ENCODE measurements at places on chromosomes 12 and 14.

DNA sequence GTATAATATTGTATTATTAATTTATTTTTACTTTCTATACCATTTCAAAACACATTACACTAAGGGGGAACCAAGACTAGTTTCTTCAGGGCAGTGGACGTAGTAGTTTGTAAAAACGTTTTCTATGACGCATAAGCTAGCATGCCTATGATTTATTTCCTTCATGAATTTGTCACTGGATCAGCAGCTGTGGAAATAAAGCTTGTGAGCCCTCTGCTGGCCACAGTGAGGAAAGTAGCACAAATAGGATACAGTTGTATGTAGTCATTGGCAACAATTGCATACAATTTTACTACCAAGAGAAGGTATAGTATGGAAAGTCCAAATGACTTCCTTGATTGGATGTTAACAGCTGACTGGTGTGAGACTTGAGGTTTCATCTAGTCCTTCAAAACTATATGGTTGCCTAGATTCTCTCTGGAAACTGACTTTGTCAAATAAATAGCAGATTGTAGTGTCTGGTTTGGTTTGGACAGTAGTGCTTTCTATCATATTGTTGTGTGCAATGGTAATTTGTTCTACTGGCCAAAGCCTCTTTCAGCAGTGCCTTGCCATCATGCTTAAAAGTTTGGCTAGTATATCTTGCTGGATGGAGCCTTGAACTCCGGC, 24.3 kb upstream of the PLEKHD1 start:
- 0 out of 2 replicates have a peak, but pooled peaks cover 2% of the 10 kb centered on the region for H3K4me1 ChIP-seq
- H3K4me3 ChIP-seq = no peak overlapping the region
- peaks cover 18% of the 10 kb centered on the region for H3K36me3 ChIP-seq
- H3K27ac ChIP-seq = no peak overlapping the region
- no peaks in the 10 kb centered on the region for H3K27me3 ChIP-seq
- peak; percentile 95 for DNase-seq

DNA sequence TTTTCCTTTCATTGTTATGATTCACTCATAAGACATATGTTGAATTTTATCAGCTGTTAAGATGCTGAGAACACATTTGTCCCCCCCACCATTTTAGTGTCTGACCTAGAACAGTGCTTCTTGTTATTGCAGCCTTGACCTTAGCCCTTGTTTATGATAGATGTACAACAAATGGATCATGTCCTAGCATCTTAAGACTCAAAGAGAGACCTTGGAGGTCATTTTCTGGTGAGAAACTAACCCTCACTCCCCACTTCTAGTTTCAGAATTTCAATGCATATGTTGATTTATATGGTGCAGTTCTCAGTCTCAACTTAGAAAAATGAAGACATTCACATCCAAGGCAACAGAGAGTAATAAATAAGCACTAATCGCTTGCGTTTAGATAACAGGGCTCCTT, 391.2 kb downstream of the AEBP2 start:
- H3K36me3 ChIP-seq = no peaks in the 10 kb centered on the region
- no peak for DNase-seq
- H3K4me1 ChIP-seq = peaks cover 2% of the 10 kb centered on the region
- H3K27me3 ChIP-seq = no peaks in the 10 kb centered on the region

DNA sequence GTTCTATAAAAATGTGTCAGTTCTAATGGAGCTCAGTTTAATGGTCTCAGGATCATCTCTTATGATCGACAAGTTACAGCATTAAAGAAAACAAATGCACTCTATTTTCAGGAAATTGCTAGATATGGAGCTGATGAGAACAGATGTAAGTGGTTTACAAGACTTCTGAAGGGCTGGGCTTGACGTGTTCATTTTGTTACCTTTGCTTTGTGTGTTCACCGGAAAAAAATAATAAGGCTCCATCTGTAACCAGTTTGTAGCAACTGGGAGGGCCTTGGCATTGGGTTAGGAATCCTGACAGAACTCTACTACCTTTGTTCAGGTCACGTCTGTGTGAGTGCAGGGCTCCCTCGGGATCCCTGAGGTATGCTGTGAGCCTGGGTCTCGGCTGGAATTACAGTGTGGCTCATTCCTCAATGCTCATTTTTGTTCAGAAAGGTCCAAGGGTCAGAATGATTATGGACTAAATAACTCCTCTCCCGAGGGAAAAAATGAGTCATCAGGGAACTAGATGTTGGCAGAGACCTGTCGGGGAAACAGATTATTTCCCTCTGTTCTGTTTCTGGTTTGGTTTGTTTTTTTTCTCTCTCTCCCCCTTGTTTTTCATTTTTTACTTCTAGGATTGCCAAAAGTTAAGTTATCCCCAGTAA, 158.0 kb downstream of the SLC5A8 start:
- H3K27me3 ChIP-seq = no peaks in the 10 kb centered on the region
- peak overlapping the region; percentile 48 for H3K27ac ChIP-seq
- peak; percentile 81 for DNase-seq
- H3K4me1 ChIP-seq = peaks cover 4% of the 10 kb centered on the region
- peaks cover 2% of the 10 kb centered on the region for H3K36me3 ChIP-seq
- no peak overlapping the region for H3K4me3 ChIP-seq

- no peaks in the 10 kb centered on the region for H3K4me1 ChIP-seq
- H3K36me3 ChIP-seq = no peaks in the 10 kb centered on the region
- H3K27ac ChIP-seq = no peak overlapping the region
- H3K4me3 ChIP-seq = no peak overlapping the region
- no peaks in the 10 kb centered on the region for H3K27me3 ChIP-seq
Observed at GRCh38 chr14:72126561-72126960, 194.3 kb downstream of the RGS6 start.

- H3K4me1 ChIP-seq = no peaks in the 10 kb centered on the region
- H3K4me3 ChIP-seq = no peak overlapping the region
- no peak for DNase-seq
- no peak overlapping the region for H3K27ac ChIP-seq
Observed at GRCh38 chr12:77891518-77892147, 60.9 kb downstream of the NAV3 start.

GRCh38 chr12:4829161-4829792, 80.4 kb upstream of the KCNA1 start:
- no peaks in the 10 kb centered on the region for H3K36me3 ChIP-seq
- H3K4me3 ChIP-seq = no peak overlapping the region
- no peaks in the 10 kb centered on the region for H3K4me1 ChIP-seq
- no peak overlapping the region for H3K27ac ChIP-seq
- DNase-seq = no peak

GRCh38 chr14:46198676-46199075, 452.9 kb downstream of the RPL10L start:
- no peaks in the 10 kb centered on the region for H3K36me3 ChIP-seq
- H3K27me3 ChIP-seq = no peaks in the 10 kb centered on the region
- no peak for DNase-seq
- no peak overlapping the region for H3K27ac ChIP-seq

GRCh38 chr12:113794774-113795173, 171.4 kb downstream of the RBM19 start:
- H3K27me3 ChIP-seq = peaks cover 22% of the 10 kb centered on the region
- H3K4me3 ChIP-seq = no peak overlapping the region
- DNase-seq = no peak
- no peaks in the 10 kb centered on the region for H3K36me3 ChIP-seq
- no peaks in the 10 kb centered on the region for H3K4me1 ChIP-seq

DNA sequence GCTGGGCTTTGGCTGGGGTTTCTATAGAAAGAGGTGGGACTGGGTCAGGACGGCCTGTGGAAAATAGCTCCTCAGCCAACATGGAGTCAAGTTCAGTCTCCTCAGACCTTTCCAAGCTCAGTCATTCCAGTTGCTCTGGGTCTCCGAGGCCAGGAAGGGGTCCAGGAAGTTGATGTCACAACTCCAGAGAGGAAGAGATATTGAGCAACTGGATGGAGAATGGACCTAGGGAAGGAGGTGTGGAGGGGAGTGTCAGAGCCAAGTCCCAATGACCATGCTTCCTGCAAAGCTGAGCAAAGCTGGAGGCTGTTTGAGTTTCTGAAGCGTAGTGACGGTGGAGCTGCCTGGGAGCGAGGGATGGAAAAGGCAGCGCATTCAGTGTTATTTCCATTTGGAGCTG, 86.1 kb downstream of the SLC24A4 start:
- H3K36me3 ChIP-seq = no peaks in the 10 kb centered on the region
- peaks cover 19% of the 10 kb centered on the region for H3K4me1 ChIP-seq
- no peak overlapping the region for H3K4me3 ChIP-seq
